ENCODE measurements at places on chromosomes 6 and 20.

DNA sequence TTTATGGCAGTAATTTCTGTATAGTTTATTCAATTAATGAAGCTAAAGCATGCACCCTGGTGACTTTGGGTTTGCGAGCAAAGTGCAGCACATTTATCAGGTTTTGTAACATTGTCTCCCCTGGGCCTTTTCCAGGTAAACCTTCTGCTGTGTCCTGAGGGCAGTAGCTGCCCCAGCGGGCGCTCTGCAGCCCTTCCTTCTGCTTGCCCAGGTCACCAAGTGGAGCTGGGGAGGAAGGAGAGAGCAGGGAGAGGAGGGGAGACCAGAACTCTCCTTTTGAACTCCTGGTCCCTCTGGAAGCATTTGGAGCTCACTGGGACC is 145.6 kb downstream of the DLL1 start:
- DNase-seq = no peak

- peak; percentile 75 for DNase-seq
Measured at GRCh38 chr6:155126727-155127439, 131.8 kb downstream of the TIAM2 start.

DNA sequence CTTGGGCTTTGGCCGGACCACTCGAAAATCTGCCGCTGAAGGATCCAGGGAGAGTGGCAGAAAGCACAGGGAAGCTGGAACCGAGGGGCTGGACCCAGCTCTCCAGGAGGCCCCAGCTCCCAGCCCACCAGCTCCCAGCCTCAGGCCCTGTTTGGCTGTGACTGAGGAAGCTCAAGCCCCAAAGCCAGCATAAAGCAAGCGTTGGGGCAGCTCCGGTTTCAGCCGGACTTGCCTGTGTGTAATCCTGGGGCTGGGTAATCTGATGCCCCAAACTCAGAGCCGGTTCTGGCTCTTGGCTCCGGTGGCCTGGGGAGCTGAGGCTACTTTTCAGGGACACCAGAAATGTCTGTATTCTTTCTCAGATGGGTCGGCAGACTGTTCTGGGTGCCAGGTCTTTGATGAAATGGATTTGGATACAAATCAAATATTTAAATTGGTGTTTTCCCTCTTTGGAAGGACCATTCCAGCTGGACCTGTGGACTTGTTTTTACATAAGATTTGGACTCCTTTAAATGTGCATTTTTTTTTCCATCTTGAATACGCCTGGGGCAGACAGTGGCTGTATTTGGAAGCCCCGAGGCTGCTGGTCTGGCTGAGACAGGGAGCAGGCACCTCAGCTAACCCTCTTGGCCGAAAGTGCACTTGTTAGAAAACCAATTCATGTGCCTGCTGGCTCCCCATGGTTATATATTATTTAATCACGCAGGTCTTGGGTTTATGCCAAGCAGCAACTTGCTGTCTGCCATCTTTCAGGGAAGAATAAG is 29.7 kb downstream of the RPP40 start:
- peak; percentile 39 for DNase-seq

DNA sequence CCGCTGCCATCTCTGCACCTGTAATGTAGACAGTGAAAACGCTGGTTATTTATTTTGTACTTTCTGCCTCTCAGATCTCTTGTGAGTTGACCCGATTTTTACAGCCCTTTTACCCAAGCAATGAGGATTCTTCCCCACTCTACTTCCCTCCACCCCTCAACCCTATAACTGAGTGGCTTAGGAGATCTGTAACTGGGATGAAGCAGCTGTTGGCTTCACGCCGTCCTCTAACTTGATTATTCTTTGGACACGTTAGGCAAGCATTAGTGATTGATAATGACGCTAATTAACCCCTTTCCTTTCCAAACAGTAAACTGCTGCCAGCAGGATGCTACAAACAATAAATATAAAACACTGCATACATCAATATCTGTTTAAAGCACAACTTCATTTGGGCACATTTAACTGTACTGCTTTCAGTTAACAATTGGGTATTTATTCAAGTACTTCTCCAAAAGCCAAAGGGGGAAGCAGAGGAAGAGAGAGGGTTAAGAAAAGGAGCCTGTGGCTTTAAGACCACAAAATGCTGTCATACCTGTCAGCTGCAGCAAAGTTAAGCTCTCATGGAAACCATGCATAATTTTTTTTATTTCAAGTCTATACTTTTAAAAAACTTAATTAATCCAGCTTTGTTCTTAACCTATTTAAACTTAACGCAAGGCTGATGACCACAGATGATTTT is 21.2 kb downstream of the TFAP2A start:
- DNase-seq = no peak

- DNase-seq = no peak
Measured at GRCh38 chr20:36106606-36107005, 47.9 kb upstream of the EPB41L1 start.

DNA sequence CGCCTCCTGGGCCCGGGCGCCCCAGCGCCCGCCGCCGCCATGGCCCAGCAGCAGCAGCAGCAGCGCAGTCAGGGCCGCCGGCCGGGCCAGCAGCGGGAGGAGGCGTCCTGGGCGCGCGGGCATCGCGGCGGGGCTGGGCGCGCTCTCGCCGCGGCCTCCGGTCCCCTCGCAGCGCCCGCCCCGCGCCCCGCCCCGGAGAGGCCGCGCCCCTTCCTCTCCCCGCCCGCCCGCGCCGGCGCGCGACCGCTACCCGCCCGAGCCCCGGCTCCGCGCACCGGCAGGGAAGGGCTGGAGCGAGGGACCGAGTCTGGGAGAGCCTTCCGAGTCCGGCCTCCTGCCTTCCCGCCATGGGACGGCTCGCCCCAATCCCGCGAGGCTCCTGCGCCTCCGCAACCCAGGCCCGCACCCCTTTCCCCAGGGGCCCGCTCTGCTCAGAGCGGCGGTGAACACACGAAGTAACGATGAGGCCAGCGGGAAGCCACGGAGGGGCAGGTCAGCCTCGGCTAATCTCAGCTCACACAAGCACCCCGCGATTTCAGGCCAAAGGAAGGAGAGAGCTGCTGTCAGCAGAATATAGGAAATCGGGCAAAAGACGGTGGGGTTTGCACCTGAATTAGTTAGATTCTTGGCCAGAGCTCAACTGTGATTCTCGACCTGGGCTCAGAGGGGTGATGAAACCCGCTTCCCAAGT is at the start of gene TXNDC5:
TSS of gene TXNDC5 (minus strand) at position 135 of the 691 bp plus-strand sequence. CDS start at position 123, 12 bp downstream.
- DNase-seq = peak; percentile 69

GRCh38 chr6:158591134-158591809 is 31.4 kb downstream of the TMEM181 start:
- DNase-seq = no peak

- DNase-seq = peak; percentile 51
Measured at GRCh38 chr6:25927756-25928216, 2.7 kb downstream of the SLC17A2 start.

DNA sequence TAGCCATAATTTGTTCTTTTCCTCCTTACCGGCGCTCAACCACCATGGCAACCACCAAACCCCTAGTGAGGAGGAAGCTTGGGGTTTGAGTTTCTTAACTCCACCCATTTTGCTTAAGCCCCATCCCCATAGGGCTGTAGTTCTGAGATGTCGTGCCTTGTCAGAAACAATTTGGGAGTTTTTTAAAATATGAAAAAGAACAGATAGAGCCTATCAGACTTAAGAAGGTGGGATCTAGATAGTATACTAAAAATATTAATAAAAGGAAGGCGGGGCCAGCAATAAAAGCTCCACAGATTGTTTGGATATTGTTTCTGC is 5.6 kb downstream of the BRD2 start:
- DNase-seq = peak; percentile 77

DNA sequence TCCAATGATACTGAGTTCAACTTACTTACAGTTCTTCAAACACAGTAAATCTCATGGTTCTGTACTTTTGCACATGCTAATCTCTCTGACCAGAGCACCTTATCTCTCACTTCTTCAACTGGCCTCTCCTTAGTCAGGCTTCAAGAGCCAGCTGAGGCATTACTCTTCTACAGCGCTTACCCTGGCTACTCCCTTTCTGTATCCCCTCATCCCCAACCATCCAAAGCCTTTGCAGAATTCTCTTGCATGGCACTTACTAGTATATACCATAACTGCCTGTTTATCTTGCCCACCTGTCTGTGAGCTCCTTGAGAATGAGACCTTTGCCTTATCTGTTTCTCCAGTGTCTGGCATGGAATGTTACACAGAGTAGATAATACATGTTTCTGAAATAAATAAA is 49.2 kb downstream of the SESN1 start:
- DNase-seq = no peak

DNA sequence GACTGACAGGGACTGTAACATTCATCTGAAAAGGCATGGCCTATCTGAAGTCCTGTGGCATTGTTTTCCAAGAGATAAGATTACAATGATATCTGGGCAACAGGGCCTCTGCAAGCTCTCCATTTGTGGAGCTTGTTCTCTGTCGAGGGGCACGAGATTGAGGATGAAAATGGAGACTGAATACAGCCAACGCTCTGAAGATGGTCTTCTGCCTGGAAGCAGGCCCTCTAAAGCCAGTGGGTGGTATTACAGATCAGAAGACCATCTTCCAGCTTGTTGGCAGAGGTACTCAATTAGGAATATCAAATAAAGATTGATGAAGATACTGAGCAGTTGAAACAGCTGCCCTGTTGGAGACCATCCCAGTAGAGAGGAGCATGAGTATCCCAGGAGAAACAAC is 288.2 kb downstream of the CENPW start:
- DNase-seq = no peak

Measured in fibroblast of villous mesenchyme (primary cell).